Immature natural killer cell (primary cell): ENCODE measurements at places on chromosomes 7 and 10.

DNA sequence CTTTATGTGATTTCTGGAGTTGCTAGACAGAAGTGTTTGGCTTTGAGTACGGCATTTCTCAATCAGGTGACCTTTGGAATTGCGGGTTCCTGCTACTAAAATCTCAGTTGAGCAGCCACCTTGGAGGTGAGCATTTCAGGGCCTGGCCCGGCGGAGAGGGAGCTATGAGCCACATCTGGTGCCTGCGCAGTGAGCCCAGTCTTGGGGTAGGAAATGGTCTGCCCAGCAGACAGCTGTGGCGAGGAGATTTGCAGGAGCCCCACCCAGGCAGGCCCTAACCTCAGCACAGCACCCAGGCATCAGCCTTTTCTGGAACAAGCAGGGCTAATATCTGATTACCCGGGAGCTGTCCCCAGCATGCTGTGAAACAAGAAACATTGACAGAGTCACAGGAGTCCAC is 547.9 kb upstream of the FOXK1 start:
- no peak for DNase-seq

DNA sequence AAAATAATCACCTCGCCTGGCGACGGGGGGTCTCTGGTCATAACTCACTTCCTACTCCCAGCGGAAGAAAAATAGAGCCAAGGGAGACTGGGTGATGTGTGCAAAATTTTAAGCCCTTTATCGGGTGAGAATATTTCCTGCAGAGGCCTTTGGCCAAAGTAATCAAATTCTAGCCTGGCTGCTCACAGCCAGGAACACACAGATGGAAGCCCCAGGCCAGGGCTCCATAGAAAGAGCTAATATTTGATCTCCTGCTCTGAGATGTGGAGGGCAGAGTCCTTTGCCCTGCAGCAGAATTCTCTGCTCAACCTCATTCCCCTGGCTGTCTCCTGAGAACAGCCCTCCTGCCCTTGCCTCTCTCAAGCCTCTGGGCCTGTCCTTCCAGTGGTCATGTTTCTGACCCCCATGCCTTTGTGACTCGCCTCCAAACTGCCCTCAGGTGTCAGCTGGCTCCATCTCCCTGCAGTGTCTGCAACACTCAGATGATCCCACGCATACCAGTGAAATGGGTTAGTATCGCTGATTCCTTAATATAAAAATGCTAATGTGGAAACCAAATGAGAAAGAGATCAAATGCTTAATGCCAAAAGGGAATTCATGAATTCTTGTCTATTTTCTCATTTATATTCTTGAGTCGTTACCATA is 34.5 kb downstream of the FRMD4A start:
- no peak for DNase-seq

DNA sequence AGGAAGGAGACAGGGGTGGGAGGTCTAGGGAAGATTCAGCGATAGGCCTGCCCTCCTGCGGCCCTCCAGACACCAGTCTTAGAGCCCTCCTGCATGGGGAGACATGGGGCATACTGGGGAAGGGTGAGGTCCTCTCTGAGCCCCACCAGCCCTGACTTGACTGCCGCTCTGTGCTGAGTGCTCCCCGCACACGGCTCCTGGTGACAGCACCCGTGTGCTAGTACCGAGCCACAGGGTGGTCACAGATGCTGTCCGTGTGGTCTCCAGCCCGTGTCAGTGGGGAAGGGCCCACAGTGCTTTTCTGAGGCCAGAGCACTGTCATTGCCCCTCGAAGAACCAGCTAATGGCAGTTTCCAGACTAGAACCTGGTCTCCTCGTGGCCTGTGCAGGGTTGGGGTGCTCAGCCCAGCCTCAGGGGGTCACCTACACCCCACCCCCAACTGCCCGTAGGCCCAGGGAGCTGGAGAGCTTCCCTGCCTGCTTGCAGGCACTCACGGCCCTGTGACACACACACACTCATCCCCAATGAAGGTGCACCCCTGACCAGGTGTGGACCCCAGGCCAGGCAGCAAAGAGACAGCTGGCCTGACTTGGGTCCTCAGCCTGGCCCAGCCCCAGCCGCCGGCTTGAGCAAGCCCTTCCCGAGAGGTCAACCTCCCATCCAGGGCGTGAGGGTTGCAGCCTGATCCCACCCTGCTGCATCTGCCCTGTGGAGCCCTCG is 86.0 kb upstream of the RET start:
- DNase-seq = no peak

DNA sequence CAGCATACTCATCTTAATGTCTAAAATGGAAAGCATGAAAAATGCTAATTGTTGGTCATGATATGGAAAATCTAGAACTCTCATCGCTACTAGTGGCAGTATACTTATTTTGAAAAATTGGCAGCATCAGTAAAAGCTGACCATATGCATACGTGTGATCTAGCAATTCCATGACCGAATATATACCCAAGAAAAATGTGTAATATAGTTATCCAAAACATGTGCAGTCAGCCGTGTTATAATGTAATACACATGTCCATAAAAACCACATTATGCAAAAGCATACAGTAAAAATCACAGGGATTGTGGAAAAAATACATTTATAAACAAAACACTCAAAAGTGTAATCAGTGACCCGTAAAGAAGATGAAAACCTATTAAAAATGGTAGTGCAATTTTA is 439.0 kb downstream of the SH2D4B start:
- no peak for DNase-seq

DNA sequence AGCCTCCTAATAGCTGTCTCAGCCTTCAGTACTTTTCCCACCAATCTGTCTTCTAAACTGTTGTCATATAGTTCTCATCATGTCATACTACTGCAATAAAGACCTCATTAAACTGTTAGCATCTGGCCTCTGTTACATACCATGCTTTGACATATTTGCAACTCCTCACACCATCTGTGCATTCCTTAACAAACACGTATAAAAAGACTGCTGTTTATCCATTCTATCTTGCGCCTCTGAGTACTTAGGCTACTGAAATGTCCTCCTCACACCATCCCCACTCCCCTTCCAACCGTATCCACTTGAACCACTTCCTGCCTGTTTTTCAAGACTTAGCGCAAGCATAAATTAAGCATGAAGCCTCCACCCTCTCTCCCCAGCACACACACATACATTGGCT is 41.6 kb downstream of the SLC16A9 start:
- DNase-seq = no peak

- DNase-seq = no peak
These were observed 10.0 kb downstream of the PPP2R2D start for GRCh38 chr10:131910663-131911314.

- DNase-seq = peak; percentile 41
These were observed at the start of gene IFIT3 for GRCh38 chr10:89327803-89328441. IFIT3 (plus strand) TSS chr10:89327997; CDS start chr10:89328074, 77 bp downstream.

GRCh38 chr7:3321206-3321605 is 20.2 kb downstream of the SDK1 start:
- DNase-seq = no peak

GRCh38 chr7:106968160-106968559 is 76.3 kb upstream of the PRKAR2B start:
- no peak for DNase-seq

GRCh38 chr7:100190048-100190711 is 12.5 kb downstream of the STAG3 start:
- DNase-seq = peak; percentile 57

DNA sequence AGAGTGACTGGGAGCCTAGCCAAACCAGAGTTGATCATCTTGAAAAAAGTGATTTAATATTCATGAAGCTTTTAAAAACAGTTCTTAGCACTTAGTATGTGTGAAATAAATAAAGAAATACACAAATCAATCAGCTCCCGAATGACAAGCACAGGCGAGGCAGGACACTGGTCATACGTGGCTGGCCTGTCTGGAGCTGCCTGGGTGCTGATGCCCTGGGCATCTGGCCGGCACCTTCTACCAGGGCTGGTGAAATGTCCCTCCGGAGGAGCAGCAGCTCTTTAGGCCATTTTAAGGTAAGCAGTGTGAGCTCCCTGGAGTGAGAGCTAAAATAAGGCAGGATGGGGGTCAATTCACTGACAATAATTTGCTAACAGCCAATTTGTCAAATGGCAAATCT is 23.7 kb downstream of the IL15RA start:
- DNase-seq = no peak

GRCh38 chr7:155806096-155806871 is 6.0 kb downstream of the SHH start:
- DNase-seq = no peak

- DNase-seq = no peak
These were observed 119.0 kb downstream of the ZFAND4 start for GRCh38 chr10:45553613-45554012.

DNA sequence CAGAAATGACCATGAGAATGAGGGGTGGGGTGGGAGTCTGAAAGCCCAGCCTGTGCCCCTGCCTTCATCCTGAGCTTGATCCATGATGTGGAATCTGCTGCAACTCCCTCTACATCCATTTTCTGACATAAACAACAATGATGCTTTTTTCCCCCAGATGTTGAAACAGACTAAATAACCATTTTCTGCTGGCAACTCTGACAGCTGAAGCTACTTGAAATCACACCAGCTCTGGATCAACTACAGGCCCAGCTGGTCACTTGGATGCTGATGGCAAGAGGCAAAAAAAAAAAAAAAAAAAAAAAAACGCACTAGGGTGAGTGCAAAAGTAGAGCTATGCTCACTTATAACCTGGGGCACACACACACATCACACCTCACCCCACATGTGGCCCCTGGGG is 74.2 kb downstream of the FAM107B start:
- DNase-seq = no peak

DNA sequence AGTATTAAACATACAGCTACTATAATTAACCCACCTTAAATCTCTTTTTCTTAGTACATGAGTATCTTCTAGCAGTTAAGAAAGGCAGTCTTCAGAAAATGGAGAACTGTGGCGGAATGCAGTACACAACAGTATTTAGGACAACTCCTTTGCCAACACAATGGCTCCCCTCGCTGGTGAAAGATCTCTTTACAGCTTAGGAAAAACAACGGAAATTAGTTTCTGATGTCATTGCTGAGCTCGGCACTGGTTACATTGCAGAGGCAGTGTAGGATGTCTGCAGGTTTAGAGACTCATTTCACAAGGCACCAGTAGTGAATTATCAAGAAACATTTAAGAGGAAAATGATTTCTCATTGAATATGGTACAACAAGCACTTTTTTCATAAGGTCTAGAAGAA is 43.4 kb downstream of the GLRX3 start:
- DNase-seq = peak; percentile 22

DNA sequence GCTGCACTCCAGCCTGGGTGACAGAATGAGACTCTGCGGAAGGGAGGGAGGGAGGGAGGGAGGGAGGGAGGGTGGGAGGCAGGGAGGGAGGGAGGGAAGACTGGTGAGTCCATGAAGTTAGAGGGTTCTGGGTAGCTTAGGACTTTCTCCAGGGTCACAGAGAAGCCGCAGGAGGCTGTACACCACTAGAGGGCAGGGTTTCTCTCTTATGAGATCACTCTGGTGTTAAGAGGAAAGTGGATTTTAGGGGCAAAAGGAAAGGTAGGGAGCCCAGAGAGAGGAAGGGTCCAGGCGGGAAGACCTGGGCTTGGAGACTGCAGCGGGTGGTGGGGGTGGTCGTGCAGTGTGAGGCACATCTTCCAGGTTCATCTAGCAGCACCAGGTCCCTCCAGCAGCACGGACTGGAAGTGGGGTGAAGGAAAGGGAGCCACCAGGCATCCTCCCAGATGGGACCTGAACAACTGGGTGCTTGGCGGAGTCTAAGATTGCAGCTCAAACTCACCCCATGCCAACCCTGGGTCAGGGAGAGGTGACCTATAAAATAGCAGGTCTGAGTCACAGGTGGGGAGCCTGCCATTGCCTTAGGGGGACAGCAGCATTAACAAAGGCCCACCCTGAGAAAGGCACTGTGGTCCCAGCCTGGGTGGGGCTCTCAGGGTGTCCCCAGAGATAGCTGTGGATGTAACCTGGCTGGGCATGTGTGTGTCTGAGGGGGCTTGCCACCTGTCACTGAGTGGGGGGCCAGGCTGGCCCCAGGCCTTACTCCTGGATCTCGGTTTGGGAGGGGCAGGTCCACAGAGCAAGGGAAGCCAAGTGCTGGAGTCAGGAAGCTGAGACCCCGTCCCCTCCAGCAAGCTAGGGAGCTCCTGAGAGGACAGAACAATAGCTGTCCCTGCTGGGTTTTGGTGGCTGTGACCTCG is 48.5 kb upstream of the SLC29A3 start:
- no peak for DNase-seq

DNA sequence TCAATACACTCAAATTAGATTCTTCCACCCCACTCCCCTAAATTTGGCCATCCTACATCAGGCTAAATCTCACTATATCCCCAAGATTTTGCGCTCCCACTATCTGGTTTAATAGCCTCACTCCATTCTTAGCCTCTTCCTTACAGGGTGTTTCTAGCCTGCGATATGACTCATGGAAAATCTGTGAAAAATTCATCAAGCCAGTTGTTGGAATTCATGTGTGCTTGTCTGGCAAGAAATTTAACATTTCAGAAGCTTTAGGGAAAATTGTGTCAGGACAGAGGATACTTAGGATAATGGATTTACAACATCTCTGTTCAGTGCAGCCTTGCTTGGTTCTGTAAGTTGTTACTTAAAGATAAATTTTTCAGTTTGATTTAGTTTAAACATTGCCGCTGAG is 1249.9 kb upstream of the AUTS2 start:
- no peak for DNase-seq

DNA sequence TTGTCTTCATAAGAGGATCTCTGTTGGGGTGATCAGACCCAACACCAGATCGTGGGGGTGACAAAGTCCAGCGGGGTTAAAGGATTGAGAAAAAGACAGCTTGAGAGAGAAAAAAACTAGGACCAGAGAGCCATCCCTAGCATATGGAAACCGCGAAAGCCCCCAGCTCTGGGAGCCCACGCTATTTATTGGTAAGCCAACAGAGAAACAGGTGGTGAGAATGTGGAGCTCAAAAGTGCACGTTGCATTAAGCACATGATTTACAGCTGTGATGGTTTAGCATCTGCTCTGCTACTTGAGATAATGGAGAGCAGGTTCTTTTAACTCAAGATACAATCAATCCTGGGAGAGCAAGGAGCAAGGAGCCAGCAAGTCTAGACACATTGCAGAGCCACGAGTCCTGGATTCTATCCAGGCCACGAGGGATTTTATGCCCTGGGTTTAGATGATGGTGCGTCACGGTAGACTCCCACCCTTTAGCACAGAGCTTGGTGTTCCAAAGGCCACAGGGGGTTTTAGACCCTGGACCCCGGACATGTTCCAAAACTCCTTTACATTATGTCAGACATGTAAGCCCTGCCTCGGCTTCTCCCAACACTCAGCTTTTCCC is 755.2 kb upstream of the SORCS1 start:
- no peak for DNase-seq

- peak; percentile 9 for DNase-seq
These were observed 54.5 kb downstream of the COL1A2 start for GRCh38 chr7:94449151-94449725.

GRCh38 chr7:4174016-4174415 is 508.1 kb upstream of the FOXK1 start:
- no peak for DNase-seq

- DNase-seq = no peak
These were observed 69.5 kb upstream of the PODXL start for GRCh38 chr7:131625817-131626372.

GRCh38 chr7:17986851-17987250 is 40.8 kb downstream of the PRPS1L1 start:
- no peak for DNase-seq

GRCh38 chr7:150323682-150324372 is 482 bp upstream of the ACTR3C start:
- no peak for DNase-seq

GRCh38 chr10:125797994-125798662 is 22.5 kb upstream of the MMP21 start:
- DNase-seq = no peak

- DNase-seq = no peak
These were observed 24.6 kb upstream of the IMMP2L start for GRCh38 chr7:111586711-111587409.
